DMS153 (cell line): ENCODE measurements at places on chromosomes 11 and 22.

DNA sequence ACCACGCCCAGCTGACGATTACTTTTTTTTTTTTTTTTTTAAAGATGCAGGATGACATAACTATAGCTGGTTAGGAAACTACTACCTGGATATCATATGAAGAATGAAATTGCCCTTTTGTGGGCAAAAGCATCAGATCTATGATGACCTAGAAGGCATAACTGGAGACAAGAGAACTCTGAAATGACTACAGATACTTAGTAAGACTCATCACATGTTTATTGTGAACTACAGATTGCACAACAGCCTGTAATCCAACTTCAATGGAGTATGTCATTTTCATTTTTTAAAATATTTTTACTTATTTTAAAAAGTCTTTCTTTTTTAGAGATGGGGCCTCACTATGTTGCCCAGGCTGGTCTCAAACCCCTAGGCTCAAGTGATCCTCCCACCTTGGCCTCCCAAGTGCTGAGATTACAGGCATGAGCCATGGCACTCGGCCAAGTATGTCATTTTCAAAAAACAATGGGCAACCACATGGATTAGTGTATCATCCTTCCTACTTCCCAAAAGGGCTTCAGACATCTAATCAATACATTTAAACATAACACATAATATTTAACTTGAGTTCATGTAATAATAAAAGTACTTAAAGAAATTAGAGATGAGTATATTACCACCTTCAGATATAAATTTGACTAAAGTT, 3.3 kb downstream of the MTMR2 start:
- DNase-seq, result no peak

GRCh38 chr11:120579611-120580031, 68.1 kb downstream of the GRIK4 start:
- DNase-seq, result no peak

DNA sequence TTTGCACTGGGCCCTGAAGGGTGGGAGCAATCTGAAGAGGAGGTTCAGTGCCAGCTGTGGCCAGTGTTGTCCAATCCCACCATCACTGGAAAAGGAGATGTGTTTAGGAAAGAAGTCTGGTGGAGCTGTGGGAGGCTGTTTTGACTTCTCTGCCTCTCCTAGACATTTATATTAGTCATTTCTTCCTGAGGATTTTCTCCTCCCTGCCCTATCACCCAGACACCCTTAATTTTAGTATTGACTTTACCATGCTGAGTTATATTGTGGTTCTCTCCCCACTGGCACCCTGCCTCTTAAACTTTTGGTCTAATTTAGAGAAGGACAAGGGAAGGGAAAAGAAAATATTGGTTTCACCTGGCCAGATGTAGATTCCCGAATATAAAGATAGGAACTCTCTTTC, 159.1 kb downstream of the WNT11 start:
- no peak for DNase-seq

DNA sequence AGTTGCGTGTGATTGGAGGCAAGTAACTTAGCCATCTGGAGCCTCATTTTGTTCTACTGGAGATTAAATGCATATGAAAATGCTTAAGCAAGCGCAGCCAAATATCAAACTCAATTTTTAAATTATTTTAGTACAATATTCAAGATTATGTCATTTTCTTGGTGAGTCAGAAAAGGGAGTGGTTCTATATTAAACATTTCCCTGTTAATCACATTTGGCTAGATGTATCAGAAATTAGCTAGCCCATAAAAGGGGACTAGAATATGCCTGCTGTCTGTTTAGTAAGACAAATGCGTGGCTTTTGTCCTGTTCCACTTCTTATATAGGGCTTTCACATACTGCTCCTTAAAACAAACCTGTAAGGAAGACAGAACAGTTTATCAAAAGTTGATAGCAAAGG, 35.0 kb upstream of the BMAL1 start:
- DNase-seq, result no peak

- peak; percentile 58 for DNase-seq
Measured at GRCh38 chr11:91396236-91397133, 828.1 kb upstream of the FAT3 start.

DNA sequence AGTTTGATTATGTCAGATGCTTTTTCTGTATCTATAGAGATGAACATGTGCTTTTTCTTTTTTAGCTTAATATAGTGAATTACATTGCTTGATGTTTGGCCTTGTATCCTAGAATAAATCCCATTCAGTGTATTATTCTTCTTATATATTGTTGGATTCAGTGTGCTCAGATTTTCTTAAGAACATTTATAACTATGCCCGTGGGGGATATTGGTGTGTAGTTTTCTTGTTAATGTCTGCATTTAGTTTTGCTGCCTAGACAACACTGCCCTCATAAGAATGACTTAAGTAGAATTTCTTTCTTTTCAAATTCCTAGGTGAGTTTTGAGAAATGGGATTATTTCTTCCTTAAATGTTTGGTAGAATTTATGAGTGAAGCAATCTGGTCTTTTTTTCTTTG, 98.5 kb downstream of the TMEM135 start:
- no peak for DNase-seq

DNA sequence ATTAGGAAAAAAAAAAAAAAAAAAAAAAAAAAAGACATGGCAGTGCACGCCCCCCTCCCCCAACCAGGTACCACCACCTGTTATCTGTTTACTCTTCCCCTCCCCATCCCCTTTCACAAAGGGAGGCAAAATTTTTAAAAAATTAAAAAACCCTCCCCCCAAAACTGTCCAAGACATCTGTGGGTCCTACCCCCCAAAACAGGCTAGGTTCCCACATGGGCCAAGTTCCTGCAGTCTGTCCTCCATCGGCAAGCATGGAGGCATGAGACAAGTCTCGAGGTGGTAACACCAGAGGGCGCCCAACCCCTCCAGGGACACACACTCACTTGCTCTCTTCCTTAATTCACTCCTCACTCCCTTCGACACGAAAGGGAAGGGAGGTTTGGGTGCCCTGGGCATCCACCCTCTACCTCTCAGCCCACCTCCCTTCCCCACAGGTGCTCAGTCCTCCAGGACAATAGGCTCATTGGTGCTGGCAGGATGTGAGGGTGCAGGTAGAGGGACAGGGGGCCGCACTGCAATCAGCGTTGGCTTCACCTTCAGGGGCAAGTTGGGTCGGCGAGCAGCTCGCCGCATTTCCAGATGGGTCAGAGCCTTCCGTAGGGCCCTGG, 2.2 kb upstream of the TUT1 start:
- peak; percentile 39 for DNase-seq

DNA sequence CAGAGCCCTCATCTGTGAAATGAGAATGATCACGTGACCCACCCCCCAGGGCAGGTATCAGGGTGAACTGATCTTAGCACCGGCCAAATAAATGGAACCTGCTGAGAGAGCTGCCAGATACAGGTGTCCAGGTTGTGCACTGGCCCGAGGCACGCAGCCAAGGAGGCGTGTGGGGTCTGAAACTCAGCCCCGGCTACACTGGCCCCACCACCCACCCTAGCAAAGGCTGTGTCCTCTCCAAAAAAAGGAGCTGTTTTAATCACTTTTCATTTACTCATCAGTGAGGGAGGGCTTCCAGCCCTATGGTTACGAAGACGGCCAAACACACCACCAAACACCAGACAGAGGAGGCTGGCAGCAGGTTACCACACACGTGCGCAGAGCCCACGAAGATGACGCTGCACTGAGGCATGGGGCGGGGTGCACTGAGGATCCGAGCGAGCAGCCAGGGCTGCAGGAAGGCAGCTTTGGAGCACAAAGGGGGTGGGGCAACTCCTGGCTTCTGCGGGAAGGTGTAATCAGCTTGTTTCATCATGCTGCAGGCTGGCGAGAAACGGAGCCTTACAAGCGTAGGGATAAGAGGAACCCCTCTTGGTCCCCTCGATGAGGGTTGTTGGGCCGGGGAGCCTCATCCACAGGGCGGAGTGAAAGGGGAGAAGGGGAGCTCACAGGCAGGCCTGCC, 19.5 kb upstream of the SLC22A12 start:
- no peak for DNase-seq

- DNase-seq, result no peak
Measured at GRCh38 chr11:122183933-122184332, 67.9 kb upstream of the BLID start.

DNA sequence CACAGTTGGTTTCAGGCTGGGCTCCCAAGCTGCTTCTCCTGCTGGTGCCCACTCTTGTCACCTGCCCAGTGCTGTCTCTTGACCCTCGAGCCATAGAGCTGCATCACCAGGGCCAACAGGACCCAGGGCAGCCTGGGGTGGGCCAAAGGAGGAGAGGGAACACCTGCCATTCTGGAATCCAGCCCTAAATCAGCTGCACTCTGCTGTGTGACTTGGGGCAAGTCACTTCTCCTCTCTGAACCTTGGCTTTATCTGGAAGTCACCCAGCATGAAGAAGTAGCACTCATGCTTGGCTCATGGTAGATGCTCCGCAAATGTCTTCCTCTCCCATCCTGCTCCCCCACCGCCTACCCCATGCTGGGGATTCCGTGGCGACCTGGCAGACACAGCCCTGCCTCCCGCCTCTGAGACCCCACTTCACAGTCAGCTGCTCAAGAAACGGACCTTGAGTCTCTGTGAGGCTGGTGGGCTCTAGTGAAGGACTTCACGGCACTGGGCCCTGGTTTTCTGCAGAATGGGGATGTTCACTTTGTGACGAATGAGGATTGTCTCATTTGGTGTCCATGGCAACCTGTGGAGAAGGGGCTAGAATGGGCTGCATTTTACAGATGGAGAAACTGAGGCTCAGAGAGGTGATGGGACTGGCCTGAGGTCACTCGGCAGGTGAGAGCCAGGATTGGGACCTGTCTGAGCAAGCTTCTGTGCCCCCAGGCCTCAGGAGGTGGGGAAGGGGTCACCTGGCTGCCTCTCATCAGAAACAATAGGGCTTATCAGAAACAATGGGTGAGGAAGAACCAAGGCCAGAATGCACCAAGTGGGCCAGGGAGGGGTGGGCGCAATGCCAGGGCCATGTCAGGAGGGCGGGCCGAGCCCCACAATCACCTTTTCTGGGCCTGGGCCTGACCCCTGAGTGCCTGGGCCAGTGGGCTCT, 12.4 kb downstream of the EMID1 start:
- DNase-seq, result no peak

GRCh38 chr11:90884181-90884580, 661.3 kb upstream of the CHORDC1 start:
- no peak for DNase-seq

DNA sequence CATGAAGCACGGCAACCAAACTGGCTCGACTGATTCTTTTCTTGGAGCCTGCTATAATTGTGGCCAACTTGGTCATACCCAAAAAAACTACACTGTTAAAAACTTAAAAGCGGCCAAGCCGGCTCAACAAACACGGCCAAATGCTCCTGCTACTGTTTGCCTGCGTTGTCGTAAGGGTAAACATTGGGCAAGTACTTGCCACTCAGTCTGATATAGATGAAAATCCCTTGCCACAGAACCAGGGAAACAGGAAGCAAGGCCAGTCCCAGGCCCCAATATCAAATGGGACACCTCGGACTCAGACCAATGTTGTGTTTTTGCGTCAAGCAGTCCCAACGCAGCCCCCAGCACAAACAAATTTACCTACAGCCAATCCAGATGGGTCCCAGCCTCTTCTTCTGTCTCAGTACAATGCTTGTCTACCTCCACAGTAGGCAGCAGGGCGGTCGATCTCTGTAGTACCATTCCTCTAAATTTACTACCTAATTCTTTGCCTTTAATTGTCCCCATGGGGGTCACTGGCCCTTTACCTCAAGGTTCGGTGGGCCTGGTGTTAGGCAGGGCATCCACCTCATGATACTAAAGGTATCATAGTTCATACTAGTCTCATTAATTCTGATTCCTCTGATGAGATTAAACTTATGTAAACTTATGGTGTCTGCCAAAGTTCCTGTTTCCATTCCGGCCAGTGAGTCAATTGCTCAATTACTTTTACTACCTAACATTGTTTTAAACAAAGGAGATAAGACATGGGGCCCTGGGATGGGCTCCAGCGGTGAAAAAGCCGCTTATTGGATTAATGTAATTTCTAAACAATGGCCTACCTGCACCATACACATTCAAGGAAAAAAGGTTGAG, 3.7 kb upstream of the COMT start:
- DNase-seq, result no peak

GRCh38 chr11:112307616-112308015, 47.0 kb upstream of the PLET1 start:
- no peak for DNase-seq

GRCh38 chr22:28841111-28841510, 40.7 kb upstream of the XBP1 start:
- DNase-seq, result no peak

- no peak for DNase-seq
Measured at GRCh38 chr11:94171693-94172440, 43.2 kb downstream of the PANX1 start.

GRCh38 chr11:15507592-15507991, 392.9 kb downstream of the INSC start:
- DNase-seq, result no peak

GRCh38 chr22:36548606-36549005, 19.6 kb upstream of the EIF3D start:
- DNase-seq, result no peak

GRCh38 chr22:28773461-28773867, 969 bp downstream of the CCDC117 start:
- DNase-seq, result no peak

DNA sequence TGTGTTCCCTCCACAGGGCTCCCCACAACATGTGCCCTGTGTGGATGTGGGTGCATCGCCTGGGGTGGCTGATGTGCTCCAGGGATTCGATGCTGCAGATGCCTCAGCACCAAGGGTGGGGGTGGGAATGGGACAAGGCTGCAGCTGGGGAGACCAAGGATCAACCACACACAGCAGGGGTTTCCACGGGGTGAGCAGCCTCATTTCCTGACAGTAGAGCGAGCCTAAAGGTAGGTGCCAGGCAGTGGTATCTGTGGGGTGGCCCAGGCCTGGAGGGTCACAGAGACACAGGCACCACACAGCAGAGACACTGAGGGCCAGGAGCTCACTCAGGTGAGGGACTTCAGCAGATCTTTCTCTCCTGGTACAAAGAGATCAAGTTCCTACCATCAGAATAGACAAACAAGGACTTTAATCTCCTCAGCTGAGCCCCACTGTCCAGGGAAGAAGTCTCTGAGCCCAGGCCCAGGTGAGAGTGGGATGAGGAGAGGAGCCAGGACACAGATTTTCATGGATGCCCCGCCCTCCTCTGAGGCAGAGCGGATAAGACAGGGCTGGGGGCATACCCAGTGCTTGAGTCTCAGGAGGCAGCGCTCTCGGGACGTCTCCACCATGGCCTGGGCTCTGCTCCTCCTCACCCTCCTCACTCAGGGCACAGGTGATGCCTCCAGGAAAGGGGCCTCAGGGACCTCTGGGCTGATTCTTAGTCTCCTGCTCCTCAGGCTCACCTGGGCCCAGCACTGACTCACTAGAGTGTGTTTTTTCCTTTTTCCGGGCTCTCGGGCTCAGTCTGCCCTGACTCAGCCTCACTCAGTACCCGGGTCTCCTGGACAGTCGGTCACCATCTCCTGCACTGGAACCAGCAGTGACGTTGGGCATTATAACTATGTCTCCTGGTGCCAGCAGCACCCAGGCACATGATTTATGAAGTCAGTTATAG, 19.7 kb downstream of the GGTLC2 start:
- no peak for DNase-seq
